NCI-H2171 treated with DMSO at 0.1 percent for 48 hours (cell line): ENCODE measurements at places on chromosomes 6 and 20.
A peak's percentile ranks its signal among the peaks of the same experiment; 100 is the strongest.

GRCh38 chr20:61934716-61935530, 130.8 kb downstream of the TAF4 start:
- no peak for DNase-seq

DNA sequence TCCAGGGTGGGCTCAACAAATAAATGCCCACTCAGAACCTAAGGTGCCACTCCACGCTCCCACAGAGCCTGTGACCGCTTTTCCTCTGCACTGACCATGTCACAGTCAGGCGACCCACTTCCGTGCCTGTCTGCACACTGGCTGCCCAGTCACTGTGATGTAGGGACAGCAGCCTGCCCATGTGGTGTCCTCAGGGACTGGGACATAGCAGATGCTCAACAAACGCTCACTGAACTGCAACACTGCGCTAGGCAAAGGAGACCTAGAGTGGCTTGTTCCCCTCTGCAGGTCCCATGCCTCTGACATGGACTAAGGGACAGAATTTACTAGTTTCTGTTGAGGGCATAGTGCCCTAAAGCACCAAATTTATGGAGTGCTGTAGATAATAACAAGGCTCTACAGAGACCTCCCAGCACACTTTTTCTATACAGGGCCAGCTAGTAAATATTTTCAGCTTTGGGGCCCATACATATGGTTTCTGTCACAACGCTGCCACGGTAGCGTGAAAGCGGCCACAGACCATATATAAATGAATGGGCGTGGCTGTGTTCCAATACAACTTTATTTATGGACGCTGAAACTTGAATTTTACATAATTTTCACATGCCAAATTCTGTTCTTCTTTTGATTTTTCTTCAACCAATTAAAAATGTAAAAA, 57.8 kb upstream of the MRPS10 start:
- no peak for DNase-seq

- DNase-seq: no peak
Observed at GRCh38 chr20:48737434-48738093, 90.2 kb downstream of the PREX1 start.

GRCh38 chr6:53926505-53926904, 131.7 kb downstream of the LRRC1 start:
- no peak for DNase-seq

DNA sequence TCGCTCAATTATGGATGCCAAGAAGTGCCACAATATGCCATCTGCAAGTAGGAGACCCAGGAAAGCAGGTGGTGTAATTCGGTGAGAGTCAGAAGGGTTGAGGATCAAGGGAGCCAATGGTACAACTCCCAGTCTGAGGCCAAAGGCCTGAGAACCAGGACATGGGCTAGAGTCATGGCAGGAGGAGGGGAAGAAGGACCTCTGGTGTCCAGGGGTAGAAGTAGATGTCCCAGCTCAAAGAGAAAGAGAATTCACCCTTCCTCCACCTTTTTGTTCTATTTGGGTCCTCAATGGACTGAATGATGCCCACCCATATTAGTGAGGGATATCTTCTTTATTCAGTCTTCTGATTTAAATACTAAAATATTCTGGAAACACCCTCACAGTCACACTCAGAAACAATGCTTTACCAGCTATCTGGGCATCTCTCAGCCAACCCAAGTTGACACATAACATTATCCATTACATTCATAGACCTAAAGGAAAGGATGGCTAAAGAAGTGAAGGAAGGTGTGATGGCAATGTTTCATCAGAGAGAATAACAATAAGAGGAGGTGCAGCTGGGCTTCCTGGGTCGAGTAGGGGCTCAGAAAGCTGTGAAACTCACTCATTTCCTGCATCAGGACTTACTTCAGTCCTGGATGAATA, 21.2 kb upstream of the HLA-DQA1 start:
- no peak for DNase-seq

DNA sequence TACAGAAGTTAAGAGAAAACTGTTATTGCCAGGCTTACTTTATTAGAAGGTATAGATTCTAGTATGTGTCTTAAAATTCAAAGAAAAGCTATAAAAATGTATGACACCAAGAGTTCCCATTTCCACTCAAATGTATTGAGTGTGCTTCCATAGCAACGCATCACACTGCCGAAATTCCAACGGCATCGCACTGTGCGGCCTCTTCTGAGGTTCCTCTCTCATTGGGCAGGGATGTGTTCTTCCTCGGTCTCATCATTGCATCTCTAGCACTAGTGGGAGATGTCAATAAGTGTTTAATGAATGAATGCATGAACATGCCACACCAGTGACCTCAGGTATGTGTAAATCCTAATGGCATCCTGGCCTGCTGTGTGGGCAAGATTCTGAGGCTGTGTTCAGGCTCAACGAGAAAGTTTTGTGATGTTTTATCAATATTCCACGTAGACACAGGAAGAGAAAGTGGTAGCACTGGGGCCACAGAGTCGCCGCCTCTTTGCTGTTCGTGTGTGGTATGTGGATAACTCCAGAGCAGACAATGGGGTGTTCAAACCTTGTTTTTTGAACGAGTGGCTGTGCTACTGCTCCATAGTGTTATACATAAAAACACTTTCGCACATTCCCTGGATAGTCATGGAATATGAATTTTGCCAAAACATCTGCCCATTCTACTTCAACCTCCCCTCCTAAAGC, 171.6 kb downstream of the ADGB start:
- DNase-seq: no peak

GRCh38 chr20:3786665-3787323, at the start of gene CENPB:
Gene CENPB (minus strand): TSS chr20:3786740. CDS start chr20:3786483, 257 bp downstream.
- peak; percentile 87 for DNase-seq

- DNase-seq: no peak
Observed at GRCh38 chr6:158648682-158649131, 1.1 kb upstream of the SYTL3 start.

- no peak for DNase-seq
Observed at GRCh38 chr6:12265791-12266190, 24.4 kb upstream of the EDN1 start.
